Stimulated activated memory B cell treated with anti-CD40 and anti-IgM and Interleukin-4, amounts not matched to agents 10 μg/mL and 1 μg/mL and 100 μg/mL, for 72 hours (primary cell): ENCODE measurements at places on chromosomes 2 and 18.

- ATAC-seq: peak; percentile 53
- H3K27me3 ChIP-seq: peaks cover 51% of the 10 kb centered on the region
- H3K4me1 ChIP-seq: no peaks in the 10 kb centered on the region
- peak overlapping the region; percentile 69 for H3K4me3 ChIP-seq
Observed at GRCh38 chr18:48161911-48162698, 231.6 kb upstream of the SMAD2 start.

DNA sequence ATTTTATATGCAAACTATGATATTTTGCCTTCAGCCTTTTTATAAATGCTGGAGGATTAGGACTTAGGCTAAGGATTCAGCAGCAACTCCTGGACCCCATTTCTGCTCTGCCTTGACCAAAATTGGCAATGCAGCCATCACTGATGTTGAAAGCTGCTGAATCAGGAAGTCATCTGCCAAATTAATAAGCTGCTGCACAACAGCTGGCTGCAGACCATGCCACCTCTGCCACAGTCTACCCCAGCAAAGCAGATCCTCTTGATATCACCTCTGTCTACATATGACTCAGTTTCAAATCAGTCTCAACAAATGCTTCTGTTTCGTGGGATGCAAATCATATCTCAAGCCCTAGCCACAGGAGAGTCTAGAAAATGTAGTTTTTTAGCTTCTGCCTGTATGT is 7.1 kb upstream of the SOS1 start:
- no peaks in the 10 kb centered on the region for H3K27me3 ChIP-seq
- peak overlapping the region; percentile 21 for H3K4me3 ChIP-seq
- no peaks in the 10 kb centered on the region for H3K36me3 ChIP-seq
- peaks cover 40% of the 10 kb centered on the region for H3K4me1 ChIP-seq

DNA sequence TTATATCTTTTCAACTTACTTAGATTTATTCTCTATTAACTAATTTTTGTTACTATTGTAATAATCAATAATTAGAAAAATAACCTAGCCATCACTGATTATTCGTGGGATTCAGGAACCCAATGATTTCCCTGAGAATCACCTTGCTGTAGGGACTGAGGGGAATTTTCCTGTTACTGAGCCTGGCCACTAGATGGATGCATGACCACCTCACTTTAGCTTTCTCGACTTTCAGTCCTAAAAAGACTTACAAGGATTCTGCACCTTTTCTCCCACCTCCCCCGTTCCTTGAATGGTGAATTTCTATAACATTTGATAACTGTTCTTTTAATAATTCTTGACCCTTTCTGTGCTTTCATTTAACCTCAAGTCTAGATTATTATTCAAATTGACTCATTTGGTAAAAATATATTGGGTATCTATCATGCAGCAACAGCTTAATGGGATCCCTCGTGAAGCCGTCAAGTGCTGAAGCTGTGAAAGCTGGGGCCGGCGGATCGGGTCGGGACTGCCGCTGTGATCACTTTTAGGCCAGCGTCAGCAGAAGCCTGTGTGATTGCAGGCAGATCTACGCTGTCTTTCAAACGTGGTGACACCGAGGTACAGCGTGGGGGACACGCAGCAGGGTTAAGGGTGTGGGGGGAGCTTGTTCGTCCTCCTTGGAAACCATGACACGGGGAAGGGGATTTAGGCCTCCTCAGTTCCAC is 38.8 kb upstream of the TMEM18 start:
- H3K27me3 ChIP-seq: peaks cover 59% of the 10 kb centered on the region
- ATAC-seq: no peak
- no peaks in the 10 kb centered on the region for H3K36me3 ChIP-seq

DNA sequence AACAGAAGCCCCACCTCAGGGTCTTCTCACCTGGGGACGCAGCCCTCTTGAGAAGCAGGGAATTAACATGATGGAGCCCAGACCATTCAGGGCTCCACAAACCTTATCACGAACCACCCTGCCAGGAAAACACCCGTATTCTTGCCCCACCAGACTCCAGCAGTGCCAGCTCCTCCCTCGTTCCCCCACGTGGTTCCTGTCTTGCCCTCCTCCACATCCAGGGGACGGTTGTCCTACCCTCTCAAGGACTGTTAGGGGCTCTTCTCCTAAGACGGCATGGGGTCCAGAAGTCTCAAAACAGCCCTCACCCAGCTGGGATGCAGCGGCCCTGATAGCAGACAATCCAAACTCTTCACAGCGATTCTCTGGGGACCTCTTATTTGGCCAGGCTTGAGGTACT is 372.2 kb upstream of the HS6ST1 start:
- ATAC-seq: no peak
- H3K27ac ChIP-seq: no peak overlapping the region
- no peak overlapping the region for H3K4me3 ChIP-seq
- H3K4me1 ChIP-seq: peaks cover 13% of the 10 kb centered on the region

- ATAC-seq: peak; percentile 17
- H3K4me1 ChIP-seq: peaks cover 55% of the 10 kb centered on the region
- H3K36me3 ChIP-seq: peaks cover 11% of the 10 kb centered on the region
- no peaks in the 10 kb centered on the region for H3K27me3 ChIP-seq
- peak overlapping the region; percentile 84 for H3K4me3 ChIP-seq
Observed at GRCh38 chr2:98608962-98609604, 694 bp downstream of the UNC50 start.

DNA sequence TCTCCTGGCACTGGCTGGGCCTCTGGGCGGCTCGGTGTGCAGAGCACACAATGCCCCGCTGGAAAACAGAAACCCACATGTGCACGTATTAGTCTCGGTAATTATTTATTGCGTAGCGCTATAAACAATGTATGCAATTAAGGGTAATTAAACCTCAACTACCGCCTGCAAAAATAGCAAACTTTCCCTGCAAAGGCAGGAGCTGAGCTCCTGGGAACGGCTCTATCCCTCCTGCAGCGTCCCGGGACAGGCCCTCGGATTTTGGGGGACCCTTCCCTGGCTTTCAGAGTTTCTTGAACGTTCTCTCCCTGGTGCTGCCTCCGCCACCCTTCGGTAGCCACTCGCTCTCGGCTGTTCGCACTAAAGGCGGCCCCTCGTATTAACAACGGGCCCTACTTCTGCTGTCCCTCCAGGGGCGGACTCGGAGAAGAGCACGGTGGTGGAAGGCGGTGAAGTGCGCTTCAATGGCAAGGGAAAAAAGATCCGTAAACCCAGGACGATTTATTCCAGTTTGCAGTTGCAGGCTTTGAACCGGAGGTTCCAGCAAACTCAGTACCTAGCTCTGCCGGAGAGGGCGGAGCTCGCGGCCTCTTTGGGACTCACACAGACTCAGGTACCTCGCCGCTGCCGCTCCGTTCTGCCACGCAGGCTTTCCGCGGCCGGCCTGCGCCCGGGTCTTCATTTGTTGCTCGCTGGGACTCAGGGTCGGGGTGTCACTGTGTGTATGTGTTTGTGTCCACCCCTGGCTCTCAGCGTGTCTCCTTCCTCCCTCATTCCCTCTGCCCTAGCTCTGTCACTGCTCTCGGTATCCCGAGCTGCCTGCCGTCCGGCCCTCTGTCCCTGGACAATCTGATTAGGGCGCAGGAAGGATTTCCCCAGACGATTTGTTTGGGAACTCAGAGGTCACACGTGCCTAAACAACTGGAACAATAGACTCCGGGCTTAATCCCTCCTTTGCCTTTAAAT is 1.2 kb downstream of the DLX1 start:
- no peak overlapping the region for H3K27ac ChIP-seq
- no peak for ATAC-seq
- H3K4me3 ChIP-seq: peak overlapping the region; percentile 38
- peaks cover 42% of the 10 kb centered on the region for H3K4me1 ChIP-seq
- no peaks in the 10 kb centered on the region for H3K36me3 ChIP-seq

DNA sequence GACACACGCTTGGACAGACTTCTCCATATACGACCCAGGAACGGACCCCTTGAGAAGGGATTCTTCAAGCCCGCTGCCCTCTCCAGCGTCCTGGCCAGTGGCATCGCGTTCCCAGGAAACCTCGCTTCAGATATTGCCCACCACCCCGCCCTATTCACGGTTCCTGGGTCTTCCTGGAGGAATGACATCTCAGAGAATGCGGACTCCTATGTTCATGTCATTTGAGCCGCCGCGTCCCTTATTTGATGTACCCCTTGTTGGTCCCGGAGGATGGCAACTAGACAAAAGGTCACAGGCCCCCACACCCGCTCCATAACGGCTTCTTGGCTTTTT is 588 bp upstream of the CCDC93 start:
- no peaks in the 10 kb centered on the region for H3K36me3 ChIP-seq
- no peaks in the 10 kb centered on the region for H3K27me3 ChIP-seq
- no peak for ATAC-seq
- peak overlapping the region; percentile 95 for H3K4me3 ChIP-seq
- H3K27ac ChIP-seq: peak overlapping the region; percentile 85
- H3K4me1 ChIP-seq: peaks cover 35% of the 10 kb centered on the region

DNA sequence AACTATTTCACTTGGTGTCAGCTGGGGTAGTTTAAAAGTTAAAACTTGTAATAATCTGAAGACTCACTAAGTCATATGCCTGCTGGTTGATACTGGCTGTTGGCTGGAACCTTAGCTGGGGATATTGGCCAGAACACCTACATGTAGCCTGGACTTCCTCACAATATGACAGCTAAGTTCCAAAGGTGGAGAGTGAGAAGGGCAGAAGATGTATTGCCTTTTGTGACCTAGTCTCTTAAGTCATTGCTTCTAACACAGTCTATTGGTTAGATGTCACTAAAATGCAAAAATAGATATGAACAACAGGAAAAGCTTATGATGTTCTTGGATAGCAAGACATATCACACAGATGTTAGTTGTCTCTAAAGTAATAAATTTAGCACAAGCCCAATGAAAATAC is 113.2 kb upstream of the CHAC2 start:
- H3K36me3 ChIP-seq: no peaks in the 10 kb centered on the region
- peaks cover 8% of the 10 kb centered on the region for H3K27me3 ChIP-seq
- no peaks in the 10 kb centered on the region for H3K4me1 ChIP-seq
- H3K27ac ChIP-seq: no peak overlapping the region
- no peak for ATAC-seq

DNA sequence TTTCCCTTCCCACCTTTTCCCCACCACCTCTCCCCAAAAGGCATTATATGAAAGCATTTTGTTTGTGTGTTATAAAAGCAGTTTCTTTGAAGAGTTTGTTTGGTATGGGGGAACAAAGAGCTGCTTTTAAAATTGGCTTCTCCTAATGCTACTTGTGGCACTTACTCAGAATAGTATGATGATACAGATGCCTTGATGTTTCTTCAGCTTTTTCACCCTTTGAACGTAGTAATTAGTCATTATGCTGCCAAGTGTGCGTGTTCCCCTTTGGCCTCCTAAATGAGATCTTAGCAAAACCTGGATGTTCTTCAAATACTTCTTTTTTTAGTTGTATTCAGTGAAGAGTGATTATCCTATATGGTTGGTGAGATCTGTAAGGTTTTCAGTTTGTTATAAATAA is 183.4 kb downstream of the PTGR3 start:
- no peak for ATAC-seq
- no peak overlapping the region for H3K27ac ChIP-seq
- H3K4me1 ChIP-seq: no peaks in the 10 kb centered on the region
- H3K4me3 ChIP-seq: no peak overlapping the region

DNA sequence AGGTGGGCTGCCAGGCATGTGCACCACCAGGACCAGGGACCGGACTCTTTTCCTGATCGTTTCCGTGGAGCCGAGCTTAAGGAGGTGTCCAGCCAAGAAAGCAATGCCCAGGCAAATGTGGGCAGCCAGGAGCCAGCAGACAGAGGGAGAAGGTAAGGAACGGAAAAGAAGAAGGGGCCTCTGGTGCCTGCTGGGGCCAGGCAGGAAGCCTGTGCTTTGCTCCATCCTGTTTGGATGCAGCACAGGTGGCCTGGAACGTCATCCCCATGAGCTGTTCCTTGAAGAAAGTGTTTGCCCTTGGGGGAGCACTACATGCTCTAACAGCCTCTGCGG is 33.9 kb downstream of the CNGA3 start:
- peaks cover 5% of the 10 kb centered on the region for H3K4me1 ChIP-seq
- no peak for ATAC-seq
- H3K27ac ChIP-seq: no peak overlapping the region

DNA sequence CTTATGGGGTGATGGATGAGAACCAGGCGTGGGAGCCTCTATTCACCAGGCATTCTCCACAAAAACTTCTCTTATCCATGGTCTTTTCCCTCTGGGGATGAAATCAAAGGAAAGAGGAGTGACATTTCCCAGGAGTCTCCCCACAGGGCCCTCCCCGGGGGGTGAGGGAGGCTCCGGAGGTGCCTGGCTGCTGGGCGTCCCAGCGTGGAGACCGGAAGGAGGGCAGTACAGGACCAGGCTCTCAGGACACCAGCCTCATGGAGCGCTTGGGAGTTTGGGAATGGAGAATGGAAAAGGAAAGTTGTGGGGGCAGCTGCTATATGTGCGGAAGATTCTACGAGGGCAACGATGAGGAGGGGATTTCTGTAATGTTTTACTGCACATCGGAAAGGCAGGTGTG is 22.1 kb downstream of the CIB4 start:
- peaks cover 55% of the 10 kb centered on the region for H3K27me3 ChIP-seq
- H3K27ac ChIP-seq: no peak overlapping the region
- no peaks in the 10 kb centered on the region for H3K36me3 ChIP-seq
- no peak overlapping the region for H3K4me3 ChIP-seq
- no peak for ATAC-seq

DNA sequence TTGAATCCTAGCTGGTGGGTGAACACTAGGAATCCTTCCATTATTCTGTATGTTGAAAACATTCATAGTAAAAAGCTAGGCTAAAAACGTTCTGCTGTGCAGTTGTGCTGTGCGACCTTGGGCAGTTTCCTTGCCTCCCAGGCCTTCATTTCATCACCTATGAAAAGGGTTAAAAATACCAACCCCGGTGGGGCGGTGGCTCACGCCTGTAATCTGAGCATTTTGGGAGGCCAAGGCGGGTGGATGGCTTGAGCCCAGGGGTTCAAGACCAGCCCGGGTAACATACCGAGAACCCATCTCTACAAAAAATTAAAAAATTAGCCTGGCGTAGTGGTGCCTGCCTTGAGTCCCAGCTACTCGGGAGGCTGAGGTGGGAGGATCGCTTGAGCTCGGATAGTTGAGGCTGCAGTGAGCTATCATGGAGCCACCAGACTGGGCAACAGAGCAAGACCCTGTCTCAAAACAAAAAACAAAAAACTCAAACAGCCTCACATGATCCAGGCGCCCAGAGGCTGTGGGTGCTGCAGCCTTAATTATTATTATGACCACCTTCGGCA is 2.9 kb upstream of the RRM2 start:
- H3K4me1 ChIP-seq: peaks cover 27% of the 10 kb centered on the region
- H3K27ac ChIP-seq: peak overlapping the region; percentile 80
- H3K36me3 ChIP-seq: no peaks in the 10 kb centered on the region
- ATAC-seq: no peak
- H3K27me3 ChIP-seq: peaks cover 23% of the 10 kb centered on the region

DNA sequence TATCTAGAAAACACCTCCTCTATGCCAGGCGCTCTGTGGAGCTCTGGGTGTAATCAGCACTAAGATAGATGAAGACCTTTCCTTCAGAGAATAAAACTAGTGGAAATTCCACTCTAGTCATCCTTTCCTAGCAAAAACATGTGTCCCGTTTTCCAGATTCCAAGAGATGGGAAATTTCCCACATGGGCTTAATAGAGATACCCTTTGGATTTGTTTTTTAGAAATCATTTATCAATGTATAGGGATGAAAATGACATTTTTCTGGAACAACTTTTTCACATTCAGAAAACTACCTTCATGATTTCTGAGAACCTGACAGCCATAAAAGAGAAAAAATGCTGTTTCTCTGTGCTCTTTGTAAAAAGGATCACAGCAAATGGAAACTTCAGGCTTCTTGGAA is 152.1 kb downstream of the NCKAP5 start:
- H3K36me3 ChIP-seq: no peaks in the 10 kb centered on the region
- ATAC-seq: no peak
- H3K27me3 ChIP-seq: no peaks in the 10 kb centered on the region
- no peak overlapping the region for H3K4me3 ChIP-seq
- no peak overlapping the region for H3K27ac ChIP-seq

- H3K4me3 ChIP-seq: no peak overlapping the region
- ATAC-seq: peak; percentile 54
- H3K36me3 ChIP-seq: peaks cover 22% of the 10 kb centered on the region
- peaks cover 83% of the 10 kb centered on the region for H3K4me1 ChIP-seq
- H3K27me3 ChIP-seq: no peaks in the 10 kb centered on the region
- peak overlapping the region; percentile 51 for H3K27ac ChIP-seq
Observed at GRCh38 chr2:97952357-97952756, 43.4 kb downstream of the TMEM131 start.
